ENCODE measurements at places on chromosomes 7 and 10.

DNA sequence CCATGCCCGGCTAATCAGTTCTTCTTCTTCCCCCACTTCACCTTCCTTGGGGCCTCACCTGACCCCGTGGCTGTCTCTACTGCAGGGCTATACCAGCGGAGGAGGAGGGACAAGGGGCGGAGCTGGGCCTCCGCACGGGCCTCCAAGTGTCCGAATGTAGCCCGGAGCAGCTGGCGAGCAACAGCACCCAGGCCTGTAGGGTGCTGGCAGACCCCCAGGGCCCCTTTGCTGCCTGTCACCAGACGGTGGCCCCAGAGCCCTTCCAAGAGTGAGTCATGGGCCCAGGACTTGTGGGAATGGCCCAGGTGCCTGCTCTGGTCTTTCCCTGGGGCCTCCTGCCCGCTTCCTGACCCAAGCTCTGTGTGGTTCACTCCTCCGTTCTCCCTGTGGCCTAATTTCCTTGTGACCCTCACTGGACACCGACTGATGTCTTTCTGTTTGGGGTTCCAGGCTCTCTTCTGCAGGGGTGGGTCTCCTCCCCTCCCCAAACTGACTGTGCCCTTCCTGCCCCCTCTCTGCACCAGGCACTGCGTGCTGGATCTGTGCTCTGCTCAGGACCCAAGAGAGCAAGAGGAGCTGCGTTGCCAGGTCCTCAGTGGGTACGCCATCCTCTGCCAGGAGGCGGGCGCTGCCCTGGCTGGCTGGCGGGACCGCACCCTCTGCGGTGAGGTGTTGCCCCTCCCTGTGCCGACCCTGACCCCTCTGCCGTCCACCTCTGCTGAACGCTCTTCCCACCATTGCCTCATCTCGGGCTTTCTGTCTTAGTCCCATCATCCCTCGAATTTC, 35.2 kb downstream of the EPHB4 start:
- no peak for DNase-seq

GRCh38 chr7:117445206-117445605, 17.9 kb upstream of the ASZ1 start:
- DNase-seq: no peak

- DNase-seq: no peak
Measured at GRCh38 chr7:12220389-12221046, 9.4 kb downstream of the TMEM106B start.

DNA sequence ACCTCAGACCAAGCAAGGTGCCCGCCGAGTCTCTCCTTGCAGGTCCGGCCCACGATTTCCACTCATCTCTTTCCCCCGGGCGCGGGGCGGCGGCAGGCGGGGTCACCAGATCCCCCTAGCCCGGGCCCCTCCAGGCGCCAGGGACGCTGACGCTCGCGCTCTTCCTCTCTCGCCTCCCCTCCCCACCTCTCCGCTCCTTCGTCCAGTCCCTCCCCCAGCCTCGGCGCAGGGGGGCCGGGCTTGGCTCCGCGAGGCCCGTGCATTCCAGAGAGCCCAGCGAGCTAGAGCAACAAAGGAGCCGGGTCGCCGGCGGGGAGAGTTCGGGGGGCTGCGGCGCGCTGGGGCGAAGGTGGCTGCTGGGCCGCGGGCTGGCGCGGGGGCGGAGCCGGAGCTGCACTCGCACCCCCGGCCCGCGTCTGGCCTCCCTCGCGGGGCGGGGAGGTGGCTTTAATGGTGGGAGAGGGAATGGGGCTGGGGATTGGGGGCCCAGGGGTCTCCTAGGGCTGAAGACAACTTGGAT, at the start of gene SMO:
Gene SMO (plus strand): TSS at position 262 of the 520 bp plus-strand sequence. CDS start 519 bp downstream, outside the sequence.
- DNase-seq: peak; percentile 61

- DNase-seq: no peak
Measured at GRCh38 chr7:4726566-4726965, 44.5 kb downstream of the FOXK1 start.

GRCh38 chr7:74617180-74617744, 40.3 kb upstream of the GTF2I start:
- no peak for DNase-seq

DNA sequence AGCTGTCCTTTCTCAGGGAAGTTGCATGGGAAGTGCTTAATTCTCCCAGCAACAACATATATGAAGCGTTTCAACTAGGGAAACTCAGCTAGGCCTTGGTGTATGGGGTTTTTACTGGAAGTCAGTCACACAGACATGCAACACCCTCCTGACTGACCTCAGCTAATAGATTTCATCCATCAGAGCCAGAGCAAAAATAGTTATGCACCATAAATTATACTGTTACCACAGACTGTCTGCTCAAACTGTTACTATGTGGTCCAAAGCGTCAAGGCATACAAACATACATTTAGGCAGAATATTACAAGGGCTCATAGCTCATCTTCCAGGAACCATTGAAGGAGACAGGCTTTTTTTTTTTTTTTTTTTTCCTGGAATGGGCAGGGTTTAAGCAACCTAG, 417.9 kb downstream of the ANKRD7 start:
- DNase-seq: no peak

DNA sequence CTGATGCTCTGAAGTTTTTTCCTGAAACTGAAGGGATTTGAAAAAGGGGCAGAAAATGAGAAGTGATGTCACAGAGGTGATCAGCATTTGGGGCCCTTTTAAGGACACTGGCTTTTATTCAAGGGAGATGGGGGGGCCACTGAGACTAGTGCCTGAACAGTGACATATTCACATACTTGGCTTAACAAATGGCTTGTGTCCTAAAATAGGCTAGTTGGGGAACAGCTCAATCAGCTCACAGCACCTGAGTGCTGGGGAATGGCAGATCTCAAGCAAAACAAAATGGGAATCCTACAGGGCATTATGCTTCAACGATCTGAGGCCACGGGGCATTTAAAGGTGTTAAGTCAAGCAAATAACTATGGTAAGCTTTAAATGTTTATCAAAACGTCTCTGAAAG, 90.1 kb downstream of the UBE2H start:
- no peak for DNase-seq

- DNase-seq: no peak
Measured at GRCh38 chr7:107115762-107116540, 52.9 kb upstream of the HBP1 start.

DNA sequence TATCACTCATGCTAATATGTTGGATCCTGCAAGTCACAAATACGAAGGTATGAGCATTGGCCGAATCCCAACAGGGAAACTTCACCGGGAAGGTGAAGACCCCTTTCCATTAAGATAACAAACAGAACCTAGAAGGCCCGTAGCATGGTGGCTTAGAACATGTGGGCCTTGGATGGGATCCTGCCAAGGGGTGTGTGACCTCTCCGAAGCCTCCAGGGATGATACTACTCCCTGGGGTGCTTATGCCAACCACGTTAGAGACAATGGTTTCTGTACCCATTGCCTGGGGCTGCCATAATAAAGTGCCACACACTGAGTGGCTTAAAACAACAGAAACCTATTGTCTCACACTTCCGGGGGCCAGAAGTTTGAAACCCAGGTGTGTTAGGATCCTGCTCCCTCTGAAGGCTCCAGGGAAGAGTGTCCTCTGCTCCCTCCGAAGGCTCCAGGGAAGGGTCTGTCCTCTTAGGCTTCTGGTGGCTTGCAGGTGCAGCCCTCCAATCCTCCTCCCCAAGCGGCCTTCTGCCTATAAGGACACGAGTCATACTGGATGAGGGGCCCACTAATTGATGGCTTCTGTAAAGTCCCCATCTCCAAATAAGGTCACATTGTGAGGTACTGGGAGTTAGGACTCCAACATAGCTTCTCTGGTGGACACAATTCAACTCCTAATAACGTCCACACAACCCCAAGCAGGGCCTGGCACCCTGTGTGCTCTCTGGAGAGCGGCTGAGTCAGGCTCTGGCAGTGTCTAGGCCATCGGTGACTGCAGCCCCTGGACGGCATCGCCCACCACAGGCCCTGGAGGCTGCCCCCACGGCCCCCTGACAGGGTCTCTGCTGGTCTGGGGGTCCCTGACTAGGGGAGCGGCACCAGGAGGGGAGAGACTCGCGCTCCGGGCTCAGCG, 992 bp upstream of the MGMT start:
- DNase-seq: no peak

DNA sequence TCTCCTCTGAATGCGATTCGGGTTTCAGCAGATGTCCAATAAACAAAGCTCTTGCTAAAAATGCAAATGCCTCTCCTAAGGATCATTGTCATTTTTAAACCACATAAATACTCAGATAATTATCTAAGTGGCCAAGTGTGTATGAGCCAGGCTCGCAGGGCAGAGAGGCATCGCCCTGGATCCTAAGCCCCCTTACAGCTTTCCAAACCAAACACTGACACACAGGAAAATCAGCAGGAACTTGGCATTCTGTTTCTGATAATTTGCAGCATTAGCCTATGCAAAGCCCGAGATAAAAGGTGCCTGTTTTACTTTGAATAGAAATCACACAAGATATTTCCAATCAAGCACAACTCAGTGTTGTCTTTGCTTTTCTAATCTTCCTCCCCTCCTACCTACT, 134.4 kb downstream of the ABCA13 start:
- no peak for DNase-seq

DNA sequence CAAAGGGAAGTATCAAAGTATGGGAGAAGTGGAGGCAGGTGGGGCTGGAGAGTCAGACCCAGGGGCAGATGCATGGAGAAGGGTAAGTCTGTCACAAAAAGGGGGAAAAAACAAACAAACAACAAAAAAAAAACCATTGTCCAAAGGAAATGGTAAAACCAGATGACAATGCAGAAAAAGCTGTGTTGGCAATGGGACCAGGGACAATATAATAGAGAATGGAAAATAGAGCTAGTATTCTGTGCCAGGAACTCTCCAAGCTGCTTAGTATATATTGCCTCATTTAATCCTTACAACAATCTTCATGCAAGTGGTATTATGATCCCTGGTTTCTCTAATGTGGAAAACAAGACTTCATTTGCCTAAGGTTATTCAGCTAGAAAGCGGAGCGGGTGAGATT, 13.1 kb upstream of the KDM7A start:
- no peak for DNase-seq

GRCh38 chr7:157990881-157991250, 596.8 kb downstream of the PTPRN2 start:
- no peak for DNase-seq

- DNase-seq: peak; percentile 38
Measured at GRCh38 chr7:73978661-73979563, 49.1 kb upstream of the ELN start.

DNA sequence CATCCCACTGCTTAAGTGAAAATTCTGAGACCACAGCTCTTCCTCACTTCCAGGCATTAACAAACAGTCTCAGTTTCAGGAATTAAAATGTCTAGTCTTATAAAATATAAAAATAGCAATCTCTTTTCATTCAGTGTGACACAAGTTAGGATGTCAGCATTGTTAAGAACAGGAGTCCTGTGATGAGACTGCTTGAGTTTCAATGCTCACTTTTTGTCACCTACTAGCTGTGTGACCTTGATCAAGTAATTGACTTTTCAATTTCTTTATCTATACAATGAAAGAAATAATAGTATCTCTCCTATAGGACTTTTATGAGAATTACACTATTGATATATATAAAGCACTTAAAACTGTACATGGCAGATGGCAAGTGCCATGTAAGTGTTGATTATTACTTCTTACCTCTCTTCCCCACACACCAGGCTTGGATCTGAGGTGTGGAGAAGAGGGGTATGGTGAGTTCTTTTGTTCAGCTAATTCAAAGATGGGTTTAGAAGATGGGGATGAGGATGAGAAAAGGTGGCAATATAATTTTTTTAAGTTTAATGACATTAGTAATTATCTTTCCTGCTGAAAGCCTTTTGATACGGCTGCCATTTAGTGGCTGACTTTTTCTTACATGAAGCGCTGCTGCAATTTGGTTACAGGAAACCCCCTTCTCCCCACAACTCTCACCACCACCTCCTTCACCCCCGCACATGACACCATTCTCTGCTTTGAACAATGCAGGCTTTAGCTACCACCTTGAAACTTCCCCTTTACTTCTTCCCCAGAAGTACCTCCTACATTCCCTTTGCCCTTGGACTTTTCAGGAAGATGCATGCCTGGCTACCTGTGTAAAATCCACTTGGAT, 20.8 kb upstream of the HYAL4 start:
- DNase-seq: no peak

DNA sequence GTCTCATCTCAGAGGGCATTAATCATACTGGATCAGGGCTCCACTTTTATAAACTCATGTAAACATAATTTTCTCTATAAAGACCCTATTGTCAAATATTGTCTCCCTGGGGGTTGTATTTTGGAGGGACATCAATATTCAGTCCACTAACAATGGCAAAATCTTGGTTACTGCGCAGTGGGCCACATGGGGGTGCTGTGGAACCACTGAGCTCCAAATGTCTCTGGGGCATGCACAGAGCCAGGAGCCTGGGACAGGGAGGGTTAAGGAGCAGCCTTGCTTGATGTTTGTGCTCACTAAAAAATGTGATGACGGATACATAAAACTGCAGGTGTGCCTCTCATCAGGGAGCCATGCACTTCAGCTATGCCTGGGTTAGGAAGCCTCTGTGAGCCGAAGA, 62.1 kb upstream of the PRSS58 start:
- no peak for DNase-seq

DNA sequence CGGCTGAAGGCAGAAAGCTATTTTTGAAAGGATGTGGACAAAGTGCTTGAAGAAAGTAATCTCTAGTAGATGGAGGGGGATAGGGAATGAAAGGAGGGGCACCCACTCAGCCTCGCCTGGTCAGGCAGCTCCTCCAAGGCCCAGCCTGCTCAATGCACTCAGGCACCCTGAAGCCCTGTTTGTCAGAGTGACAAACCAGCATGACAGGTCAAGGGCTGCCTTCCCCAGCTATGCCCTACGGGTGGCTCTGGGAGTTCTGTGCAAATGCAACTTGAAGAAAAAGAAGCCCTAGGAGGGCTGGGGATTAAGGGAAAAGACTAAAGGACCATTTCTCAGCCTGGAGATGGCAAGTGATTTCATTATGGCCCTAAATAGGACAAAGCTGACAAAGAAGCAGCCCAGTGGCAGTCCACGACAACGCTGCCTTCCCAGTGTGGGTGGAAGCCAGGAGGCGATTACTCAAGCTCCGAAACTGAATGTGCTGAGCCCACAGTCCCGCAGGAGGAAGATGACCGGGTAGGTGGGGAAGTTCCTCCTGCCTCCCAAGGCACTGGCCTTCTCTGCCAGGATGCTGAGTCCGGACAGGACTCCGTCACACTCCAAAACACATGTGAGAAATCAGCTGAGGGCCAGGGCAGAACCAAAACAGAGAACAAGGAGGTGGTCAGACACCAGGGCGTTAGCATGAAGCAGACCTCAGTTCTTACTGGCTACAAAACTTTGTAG, 16.3 kb downstream of the LIPA start:
- no peak for DNase-seq

DNA sequence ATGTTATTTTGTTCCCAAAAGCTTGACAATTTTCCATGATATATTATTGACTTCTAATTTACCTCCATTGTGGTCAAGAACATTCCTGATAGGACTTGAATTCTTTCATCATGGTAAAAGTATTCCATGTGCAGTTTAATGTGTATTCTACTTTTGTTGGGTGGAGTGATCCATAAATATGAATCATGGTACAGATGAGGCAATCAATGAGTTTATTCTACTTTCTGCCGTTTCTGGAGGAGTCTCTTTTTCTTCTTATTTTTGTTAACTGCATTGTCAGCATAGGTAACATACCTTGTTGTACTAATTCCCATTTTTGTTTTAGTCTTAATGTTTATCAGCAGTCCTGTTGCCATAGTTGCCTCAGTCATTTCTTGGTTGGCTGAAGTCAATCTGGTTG, 69.6 kb downstream of the SHOC2 start:
- no peak for DNase-seq

GRCh38 chr10:33566001-33566400, 231.5 kb upstream of the NRP1 start:
- no peak for DNase-seq

- no peak for DNase-seq
Measured at GRCh38 chr10:70898687-70899086, 10.3 kb upstream of the PCBD1 start.

- peak; percentile 74 for DNase-seq
Measured at GRCh38 chr7:112162142-112162766, 43.9 kb downstream of the DOCK4 start.

- DNase-seq: no peak
Measured at GRCh38 chr7:1670894-1671593, 967 bp downstream of the ELFN1 start.
